ENCODE measurements at places on chromosomes 12 and 14. TPM values are rescaled to one million over a fixed set of nuclear protein-coding genes. Genes with fewer than 3 reads are reported as not detected.

- DNase-seq: no peak
Observed at GRCh38 chr12:111699-112493, 45.3 kb downstream of the IQSEC3 start.

- DNase-seq: no peak
Observed at GRCh38 chr12:115384391-115384790, 700.4 kb upstream of the TBX3 start.

DNA sequence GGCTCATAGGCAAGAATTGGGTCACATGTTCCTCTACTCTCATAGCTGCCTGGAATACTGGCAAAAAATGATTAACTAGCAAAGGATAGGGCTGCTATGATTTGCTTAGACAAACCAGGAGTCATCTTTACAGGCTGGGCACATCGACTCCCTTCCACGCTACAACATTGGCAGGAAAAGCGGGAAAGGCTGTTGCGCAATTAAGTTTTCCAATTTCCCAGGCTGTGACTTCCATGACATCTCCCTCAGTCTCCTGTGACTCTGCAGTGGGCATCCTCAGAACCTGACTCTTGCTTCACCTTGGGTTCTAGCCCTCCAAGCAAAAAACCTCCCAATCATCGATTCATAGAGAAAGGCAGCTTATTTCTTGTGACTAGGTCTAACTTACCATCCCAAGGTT, 184.5 kb upstream of the E2F7 start:
- DNase-seq: no peak

DNA sequence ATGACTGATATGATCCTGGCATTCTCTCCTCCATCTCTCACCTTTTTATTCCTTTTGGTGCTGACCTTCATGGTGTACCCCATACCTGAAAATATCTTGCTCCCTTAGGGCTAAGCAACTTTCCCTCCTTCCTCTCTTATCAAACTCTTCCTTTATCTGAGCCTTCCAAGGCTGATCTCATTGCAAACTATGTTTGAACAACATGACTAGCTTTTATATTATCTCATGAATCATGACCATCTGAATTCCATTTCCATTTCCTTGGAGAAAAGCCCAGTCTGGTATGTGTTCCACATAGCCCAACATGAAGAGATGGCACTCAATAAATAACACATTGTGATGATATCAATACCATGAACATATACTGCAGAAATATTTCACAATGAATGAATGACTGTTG, 111.6 kb downstream of the TSPAN8 start:
- DNase-seq: no peak

DNA sequence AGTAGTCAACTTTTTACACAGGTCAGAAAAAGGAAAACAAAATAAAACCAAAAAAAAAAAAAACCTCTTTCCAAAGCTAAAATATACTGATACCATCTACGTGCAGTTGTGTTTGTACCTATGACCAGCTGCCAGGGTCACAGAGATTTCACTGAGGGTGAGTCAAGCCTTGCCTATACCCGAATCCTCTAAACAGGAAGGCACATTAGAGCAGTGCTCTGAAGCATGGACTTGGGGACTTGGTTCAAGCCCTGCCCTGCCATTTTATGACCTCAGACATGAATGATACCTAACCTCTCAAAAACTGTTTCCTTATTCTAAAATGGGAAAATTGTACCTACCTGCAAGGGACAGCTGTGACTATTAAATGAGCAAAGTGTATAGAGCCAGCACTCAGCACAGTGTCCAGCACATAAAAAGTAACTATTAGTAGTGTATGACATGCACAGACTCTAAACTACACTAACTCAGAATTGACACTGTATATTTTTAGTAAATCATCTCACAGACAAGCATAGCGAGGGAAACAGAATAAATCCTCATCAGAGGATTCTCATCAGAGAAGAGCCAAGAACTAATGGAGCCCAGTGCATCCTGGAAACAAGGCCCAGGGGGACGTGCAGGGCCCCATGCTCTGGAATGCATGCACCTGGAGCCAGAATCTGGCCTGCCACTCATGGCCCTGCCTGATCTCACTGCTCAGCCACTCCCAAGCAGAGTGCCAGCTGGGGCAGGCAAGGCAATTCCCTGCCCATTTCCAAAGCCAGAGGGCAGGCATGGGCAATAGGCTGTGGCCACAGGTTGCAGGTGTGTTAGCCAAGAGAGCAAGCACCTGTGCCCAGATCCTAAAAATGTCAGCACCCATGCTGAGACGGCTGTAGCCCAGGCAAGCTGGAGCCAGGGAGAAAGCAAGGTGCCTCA, 57.0 kb downstream of the NT5DC3 start:
- DNase-seq: no peak

- no peak for DNase-seq
Observed at GRCh38 chr14:48075487-48075886, 400.1 kb upstream of the MDGA2 start.

DNA sequence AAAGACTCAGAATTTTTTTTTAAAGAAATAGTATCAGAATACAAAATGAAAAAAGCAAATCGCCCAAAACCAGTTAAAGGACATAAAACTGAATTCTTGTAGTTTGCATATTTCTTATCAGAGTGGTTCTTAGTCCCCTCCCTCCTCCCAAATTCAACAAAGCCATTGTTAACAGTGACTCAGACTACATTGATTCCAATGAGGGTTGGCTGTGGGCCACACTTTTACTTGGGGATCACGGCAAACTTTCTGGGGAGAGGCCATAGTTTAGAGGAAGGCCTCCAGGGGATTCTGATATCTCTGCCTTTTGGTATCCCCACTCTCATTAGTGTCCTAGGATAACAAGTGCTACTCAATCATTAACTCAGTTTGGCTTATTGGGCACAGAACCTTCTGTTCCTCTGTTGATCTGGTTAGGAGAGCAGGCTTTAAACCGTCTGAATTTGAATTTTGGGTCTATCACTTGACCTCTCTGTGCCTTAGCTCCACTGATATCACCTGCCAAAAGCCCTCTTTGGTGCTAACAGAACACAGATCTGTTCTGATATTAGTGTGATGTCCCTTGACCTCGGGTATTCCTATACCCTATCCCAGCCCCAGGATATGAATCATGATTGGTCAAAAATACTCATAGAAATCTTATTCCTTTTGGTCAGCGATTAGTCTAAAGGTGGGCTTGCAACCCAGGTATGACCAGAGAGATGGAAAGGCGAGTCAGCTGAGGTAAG, 45.2 kb upstream of the APPL2 start:
- DNase-seq: no peak

SIX1 gene
- total RNA-seq: 1.0 TPM

GRCh38 chr12:102631274-102631673, 150.9 kb upstream of the IGF1 start:
- DNase-seq: no peak

CCDC198 gene
- total RNA-seq: not detected

- DNase-seq: no peak
Observed at GRCh38 chr12:114868995-114869834, 185.2 kb upstream of the TBX3 start.

SLC25A47 gene
- total RNA-seq: not detected

NKX2-1 gene
- not detected for total RNA-seq

KLHDC1 gene
- total RNA-seq: 3.4 TPM

DNA sequence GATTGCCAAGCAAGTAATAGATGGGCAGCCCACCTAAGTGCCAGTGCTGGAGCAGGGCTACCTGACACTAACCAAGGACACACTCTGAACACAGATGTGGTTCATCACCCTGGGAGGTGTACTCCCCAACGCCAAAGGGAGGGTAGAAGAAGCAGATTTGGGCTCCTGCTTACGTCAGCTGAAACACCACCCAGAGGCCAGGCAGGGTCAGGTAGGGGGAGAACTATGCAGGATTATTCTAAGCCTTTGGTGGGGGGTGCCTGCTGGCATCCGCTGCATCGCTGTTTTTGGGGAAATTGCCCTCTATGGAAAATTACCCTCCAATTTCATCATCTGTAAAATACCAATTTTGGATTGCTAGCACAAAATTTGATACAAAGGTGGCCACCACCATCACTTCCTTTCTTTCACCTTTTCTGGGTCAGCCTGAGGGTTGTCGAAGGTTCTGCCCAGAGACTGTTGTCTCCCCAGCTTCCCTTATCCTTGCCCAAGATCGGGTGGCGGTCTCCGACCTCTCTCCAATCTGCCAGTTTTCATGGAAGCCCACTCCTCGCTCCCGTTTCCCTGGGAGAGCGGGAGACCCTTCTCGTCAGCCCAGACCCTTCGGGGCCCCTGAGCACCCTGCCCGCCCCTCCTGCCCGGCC, 535 bp downstream of the BIN2 start:
- DNase-seq: no peak

MIP gene
- total RNA-seq: not detected

CLEC4C gene
- total RNA-seq: not detected

GRCh38 chr12:13095266-13095995, 8.0 kb downstream of the GSG1 start:
- no peak for DNase-seq

DNA sequence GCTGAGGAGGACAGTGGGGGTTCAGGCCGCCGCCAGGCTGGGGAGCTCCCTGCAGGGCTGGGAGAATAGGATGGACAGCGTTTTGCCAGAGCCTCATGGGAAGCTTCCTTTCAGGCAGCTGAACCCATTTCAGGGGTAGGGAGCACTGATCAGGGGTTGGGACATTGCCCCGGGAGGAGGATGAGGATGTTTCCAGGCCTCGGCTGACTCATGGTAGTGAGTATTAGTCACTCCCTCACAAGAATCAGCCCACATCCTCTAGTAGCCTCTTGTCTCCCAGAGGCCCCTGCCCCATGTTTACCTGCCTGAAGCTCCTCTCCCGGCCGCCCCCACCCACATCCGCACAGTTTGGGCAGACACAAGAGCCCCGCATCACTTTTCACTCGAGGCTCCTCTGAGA, 89.8 kb downstream of the ZFP36L1 start:
- peak; percentile 86 for DNase-seq

DNA sequence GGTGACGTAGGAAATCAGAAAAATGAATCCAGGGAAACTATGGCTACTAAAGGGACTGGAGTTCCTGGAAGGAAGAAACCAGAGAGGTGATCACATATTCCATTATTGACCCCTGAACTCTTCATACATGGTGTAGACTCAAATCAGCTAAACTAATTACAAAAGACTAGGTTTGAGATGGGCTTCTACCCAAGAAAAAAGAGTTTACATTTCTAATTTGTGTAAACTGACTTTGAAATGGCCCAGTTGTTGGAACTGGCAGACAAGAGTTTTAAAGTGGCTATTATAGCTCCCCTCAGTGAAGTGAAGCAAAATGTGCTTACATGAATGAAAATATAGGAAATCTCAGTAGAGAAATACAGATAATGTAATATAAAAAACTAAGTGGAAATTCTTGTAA, 1619.4 kb upstream of the SEL1L start:
- no peak for DNase-seq

- no peak for DNase-seq
Observed at GRCh38 chr12:4506870-4507269, 31.8 kb upstream of the RAD51AP1 start.

DNA sequence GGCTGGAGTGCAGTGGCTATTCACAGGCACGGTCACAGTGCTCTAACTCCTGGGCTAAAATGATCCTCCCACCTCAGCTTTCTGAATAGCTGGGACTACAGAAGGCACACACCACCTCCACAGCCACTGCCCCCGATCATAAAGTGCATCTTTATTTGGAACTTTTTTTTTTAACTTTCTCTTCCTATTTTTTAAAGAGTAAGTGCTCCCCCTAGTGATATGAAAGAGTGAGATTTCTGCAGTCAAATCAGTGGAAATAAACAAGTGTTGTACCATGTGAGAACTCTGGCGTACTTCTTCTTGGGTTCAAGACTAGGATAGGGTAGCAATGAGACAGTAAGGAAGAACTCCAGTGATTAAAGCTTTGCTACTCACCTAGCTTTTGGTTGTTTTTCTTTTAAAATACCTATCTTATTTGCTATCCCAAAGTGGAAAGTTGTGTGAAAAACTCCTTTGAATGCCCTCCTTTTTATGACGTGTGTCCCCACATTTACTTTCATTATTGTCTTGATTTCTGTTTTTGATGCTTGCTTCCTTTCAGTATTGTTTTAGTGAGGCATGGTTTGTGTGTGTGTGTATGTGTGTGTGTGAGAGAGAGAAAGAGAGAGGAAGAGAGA, 6.6 kb downstream of the PPP4R4 start:
- no peak for DNase-seq
